NCI-H2081 treated with DMSO at 0.1 percent for 48 hours (cell line): ENCODE measurements at places on chromosomes 12 and 14.

- DNase-seq, result no peak
These were observed 1.2 kb downstream of the RNASE2 start for GRCh38 chr14:20956376-20956976.

- DNase-seq, result no peak
These were observed 25.7 kb upstream of the PLD4 start for GRCh38 chr14:104898870-104899510.

DNA sequence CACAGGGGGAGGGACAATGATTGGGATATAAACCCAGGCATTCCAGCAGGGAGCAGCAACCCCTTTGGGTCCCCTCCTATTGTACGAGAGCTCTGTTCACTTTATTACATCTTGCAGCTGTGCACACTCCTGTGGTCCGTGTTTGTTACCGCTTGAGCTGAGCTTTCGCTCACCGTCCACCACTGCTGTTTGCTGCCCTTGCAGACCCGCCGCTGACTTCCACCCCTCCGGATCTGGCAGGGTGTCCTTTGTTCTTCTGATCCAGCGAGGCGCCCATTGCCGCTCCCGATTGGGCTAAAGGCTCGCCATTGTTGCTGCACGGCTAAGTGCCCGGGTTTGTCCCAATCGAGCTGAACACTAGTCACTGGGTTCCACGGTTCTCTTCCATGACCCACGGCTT lies 64.1 kb downstream of the E2F7 start:
- DNase-seq, result no peak

GRCh38 chr12:56601503-56601902 lies 28.6 kb downstream of the BAZ2A start:
- DNase-seq, result no peak

GRCh38 chr12:113088971-113089756 lies 32.6 kb downstream of the DTX1 start:
- no peak for DNase-seq

DNA sequence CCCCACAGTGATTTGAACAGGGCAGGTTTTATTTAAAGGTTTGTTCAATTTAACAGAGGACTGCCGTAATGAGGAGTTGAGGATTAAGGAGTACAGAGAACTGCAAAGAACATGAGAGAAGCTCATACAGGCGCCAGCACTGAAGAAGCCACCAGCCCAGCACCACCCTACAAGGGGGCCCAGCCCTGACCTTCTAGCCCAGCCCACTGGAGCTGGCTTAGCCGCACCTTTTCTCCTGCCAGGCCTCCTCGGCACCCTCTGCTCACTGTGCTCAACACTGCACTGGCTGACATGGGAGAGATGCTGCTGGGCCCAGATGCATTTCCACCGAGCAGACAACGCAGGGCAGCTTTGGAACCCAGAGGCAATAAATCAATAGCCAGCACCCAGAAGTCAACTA lies 36.5 kb upstream of the SFSWAP start:
- no peak for DNase-seq

- peak; percentile 45 for DNase-seq
These were observed 67.2 kb downstream of the RIC8B start for GRCh38 chr12:106841510-106842302.

DNA sequence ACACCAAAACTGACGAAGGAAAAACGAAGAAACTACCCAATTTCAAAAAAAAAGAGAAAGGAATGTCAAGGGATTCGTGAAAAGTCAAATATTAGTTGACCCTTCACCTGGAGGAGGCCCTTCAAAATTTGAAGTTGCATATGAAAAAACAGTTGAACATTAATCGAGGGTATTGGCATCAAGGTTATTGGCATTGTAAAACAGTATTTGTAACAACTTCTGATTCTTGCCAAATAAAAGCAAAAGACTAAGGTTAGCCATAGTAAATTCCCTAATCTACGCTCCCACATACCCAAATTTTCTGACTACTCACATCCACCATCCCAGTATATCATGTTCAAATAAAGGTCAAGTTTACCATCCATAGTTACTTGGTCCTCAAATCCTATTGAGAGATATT lies 118.6 kb downstream of the TMTC1 start:
- DNase-seq, result no peak

DNA sequence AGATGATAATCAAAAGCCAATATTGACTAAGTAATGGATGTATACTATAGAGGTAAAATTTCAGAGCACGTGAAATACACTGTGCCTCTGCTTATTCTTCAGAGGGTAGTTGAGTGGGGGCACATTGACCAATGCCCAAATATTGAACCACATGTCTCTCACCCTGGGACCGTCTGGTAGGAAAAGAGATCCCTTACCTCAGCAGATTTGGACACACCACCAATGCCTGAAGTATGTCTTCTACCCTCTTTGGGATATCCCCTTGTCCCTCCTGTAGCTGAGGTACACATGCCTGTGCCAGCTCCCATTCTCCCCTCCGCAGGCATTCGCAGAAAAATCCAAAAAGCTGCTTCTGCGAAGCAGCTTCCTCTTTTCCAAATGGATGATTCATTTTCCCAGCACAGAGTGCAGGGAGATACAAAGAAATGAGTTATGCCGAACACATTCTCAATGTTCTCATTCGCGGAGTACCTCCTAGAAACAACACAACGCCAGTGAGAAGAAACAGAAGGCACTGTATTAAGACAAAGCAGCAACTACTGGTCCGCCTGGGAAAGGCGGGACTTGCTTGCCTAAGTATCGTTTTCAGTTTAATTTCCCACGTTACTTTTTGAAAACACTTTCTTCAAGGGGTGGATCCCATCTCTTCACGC lies 691 bp downstream of the ZFYVE26 start:
- DNase-seq, result no peak

DNA sequence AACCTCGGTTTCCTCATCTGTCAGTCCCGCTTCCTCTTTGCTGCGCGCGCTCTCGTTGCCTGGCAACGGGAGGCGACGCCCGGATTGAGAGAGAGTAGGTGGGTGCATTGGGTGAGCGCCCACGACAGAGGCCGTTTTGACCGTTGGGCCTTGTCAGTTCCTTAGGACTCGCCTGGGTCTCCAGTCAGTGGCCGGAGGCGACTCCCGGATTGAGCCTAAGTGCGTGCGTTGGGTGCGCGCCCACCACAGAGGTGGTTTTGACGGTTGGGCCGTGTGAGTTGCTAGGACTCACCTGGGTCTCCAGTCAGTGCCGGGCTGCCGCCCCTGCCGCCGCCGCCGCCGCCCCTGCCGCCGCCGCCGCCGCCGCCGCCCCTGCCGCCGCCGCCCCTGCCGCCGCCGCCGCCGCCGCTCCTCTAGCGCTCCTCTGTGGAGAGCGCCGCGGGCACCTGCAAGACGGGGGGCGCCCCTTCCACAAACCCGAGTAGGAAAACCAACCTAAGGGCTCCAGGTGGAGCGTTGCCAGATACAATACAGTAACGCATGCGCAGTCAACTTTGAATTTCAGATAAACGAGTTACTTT lies 37.2 kb downstream of the APOBEC1 start:
- no peak for DNase-seq

- no peak for DNase-seq
These were observed 1146.1 kb upstream of the TMEM132C start for GRCh38 chr12:127120851-127121250.

- no peak for DNase-seq
These were observed 13.1 kb upstream of the RPS6KL1 start for GRCh38 chr14:74936151-74936550.

- DNase-seq, result peak; percentile 68
These were observed 149.9 kb downstream of the NRXN3 start for GRCh38 chr14:78319887-78320635.

DNA sequence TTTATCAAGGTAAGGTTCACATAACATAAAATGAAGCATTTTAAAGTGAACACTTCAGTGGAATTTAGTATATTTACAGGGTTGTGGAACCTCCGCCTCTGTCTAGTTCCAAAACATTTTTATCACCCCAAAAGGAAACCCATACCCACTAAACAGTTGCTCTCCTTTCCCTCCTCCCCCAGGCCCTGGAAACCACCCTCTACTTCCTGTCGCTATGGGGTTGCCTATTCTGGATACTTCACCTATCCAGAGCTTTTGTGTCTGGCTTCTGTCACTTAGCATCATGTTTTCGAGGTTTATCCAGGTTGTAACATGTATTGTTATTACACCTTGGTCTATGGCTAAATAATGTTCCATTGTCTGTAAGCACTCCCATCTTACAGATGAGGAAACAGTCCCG lies 27.7 kb upstream of the ZFP36L1 start:
- DNase-seq, result no peak
